Urinary bladder (tissue), 4 donors: ENCODE measurements at places on chromosomes 3 and 15. TPM values are rescaled to one million over a fixed set of nuclear protein-coding genes. Genes with fewer than 3 reads are reported as not detected.

Gene GPR149
- total RNA-seq = not detected

Gene SELENOS
- total RNA-seq = 40.7 TPM

Gene GUCA1C
- not detected for total RNA-seq

Gene CHMP2B
- total RNA-seq = 51.1 TPM

Gene UBAP1L
- 3.9 TPM for total RNA-seq

Gene NANOGP8
- total RNA-seq = 0.53 TPM

Gene GOLGA6L7
- not detected for total RNA-seq

Gene GPR62
- total RNA-seq = not detected

Gene UCN2
- 0.69 TPM for total RNA-seq
